ENCODE measurements at places on chromosomes 7 and 10.

- DNase-seq, result no peak
These were observed 25.8 kb upstream of the PIP4K2A start for GRCh38 chr10:22740180-22740579.

DNA sequence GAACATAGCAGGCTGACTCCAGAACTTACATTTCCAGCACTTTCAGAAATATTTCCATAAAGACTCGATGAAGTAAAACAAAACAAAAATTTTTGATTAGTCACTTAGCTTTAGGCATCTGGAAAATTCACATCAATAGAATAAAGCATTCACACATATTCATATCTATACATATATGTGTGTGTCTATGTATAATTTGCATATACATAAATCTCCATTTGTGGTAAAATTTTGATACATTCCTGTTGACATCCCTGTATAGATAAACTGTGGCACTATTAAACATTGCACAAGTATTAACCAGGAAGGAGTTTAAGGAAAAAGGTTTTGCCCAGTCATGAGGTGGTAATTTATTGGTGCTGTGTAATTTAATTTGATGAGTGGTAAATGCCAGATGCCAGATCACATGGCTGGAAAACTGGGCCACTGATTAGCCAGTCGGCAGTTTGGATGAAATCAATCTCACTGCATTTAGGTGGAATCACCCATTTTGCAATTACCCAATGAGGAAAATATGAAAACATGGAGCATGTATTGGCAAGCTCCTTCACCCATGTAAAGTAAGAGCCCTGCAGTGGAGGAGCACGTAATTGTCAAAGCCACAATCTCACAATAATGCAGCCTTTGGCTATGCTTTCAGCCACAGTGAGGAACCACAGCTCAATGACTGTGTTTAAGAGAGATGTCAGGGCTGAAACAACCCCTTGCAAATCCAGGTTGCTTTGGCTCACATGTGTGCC is 294.6 kb downstream of the RNLS start:
- DNase-seq, result no peak

DNA sequence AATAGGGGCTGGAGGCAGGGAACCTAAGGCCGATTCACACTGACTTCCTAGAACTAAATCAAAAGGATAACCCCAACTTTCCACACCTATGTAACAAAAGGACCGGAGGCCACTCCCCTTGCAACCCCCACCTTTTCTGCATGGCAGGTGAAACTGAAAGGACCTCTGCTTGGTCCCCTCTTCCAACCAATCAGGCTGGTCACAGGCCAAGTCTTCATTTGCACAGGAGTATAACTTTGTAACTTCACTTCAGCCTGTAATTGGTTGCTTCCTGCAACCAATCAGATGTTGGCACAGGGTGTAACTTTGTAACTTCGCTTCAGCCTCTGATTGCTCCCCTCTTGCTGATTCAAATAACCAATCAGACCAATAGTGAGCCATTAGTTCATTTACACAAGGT is 190.0 kb downstream of the FAM107B start:
- DNase-seq, result no peak

GRCh38 chr7:101817471-101818286 is at the start of gene CUX1:
Gene CUX1, plus strand, starts transcription at chr7:101817626. Its CDS starts 14 bp downstream, at chr7:101817640.
- DNase-seq, result peak; percentile 38

- DNase-seq, result no peak
These were observed 10.0 kb downstream of the SLC25A28 start for GRCh38 chr10:99610221-99610620.

- DNase-seq, result no peak
These were observed 6.8 kb upstream of the LRRC4 start for GRCh38 chr7:128037880-128038619.

- DNase-seq, result no peak
These were observed 47.1 kb downstream of the KLF6 start for GRCh38 chr10:3737864-3738263.

DNA sequence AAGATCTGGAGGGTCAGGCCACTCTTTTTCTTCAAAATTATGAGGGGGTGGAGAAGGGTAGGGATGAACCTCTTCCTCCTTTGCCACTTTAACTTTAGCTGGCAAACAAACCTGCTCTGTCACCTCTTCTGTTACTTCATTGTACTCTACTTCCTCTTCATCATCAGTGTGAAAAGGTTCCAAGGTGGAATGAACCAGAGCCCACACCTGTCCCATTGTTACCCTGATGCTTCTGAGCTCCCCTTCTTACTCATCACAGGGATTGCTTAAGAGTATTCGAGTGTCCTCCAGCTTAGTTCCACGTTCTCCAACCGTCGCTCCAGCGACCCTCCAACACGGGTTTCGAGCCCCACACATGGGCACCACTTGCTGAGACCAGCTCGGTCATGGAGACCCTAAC is 5.2 kb downstream of the MRPS24 start:
- DNase-seq, result no peak

DNA sequence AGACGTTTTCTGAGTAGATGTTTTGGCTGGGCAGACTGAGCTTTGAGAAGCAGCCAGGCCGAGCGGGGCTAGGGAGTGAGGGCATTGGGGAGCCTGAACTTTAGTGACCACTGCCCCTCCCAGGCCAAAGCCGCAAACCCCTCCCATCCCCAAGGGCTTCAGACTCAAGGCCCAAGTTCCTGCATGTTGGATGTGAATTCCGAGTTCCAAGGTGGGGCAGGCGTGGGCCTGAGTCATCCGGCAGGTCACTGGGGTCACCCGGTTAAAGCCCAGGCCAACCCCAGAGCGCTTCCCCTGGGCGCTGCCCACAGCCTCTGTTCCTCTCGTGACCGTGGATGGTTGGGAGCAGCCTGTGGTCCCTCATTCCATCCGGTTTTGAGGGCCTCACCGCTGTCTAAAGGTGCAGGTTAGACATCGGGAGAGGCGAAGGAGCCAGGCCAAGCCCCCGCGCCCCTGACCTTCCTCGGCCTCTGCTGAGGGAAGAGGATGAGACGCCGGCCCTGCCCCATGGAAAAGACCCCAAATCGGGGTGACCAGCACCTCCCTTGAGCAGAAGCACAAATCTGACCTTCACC is 6.9 kb upstream of the PDGFA start:
- no peak for DNase-seq

DNA sequence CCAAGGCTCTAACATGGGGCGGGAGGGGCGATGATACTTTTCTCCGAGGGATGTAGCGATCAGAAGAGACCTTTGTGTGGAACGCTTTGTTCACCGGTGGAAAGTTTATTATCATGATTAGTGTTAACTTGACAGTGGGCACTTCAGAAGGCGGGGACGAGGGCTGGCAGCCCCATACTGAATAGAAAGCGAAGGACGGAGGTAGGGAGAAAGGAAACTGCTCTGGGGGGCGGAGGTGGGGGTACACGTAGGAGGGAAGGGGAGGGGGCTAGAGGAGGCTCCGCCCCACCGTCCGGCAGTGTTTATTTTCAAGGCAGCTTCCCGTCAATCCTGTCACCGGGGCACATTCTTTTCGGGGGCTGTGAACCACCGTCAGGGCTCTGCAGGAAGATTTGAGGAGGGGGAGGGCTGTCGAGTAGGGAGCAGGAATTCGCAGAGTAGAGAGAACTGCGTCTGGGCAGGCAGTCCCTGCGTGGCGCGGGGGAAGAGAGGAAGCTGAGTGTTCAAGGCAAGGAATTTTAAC is 9.4 kb upstream of the NKX2-3 start:
- DNase-seq, result no peak

- peak; percentile 65 for DNase-seq
These were observed 26.4 kb downstream of the YAE1 start for GRCh38 chr7:39592586-39592985.

DNA sequence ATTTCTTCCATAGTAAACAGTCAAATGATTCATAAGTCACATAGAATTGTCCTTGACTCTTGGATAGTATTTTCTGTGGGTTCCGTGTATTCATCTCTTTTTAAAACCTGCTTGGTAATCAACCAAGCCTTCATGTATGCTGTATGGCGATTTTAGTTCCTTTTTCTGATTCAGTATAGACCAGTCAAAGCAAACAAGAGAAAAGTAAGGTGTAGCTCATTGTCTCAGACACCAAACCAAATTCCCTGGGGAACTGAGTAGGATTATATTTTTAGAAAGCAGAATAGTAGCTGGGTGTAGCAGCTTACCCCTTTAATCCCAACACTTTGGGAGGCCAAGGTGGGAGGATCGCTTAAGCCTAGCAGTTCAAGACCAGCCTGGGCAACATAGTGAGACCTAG is 240.5 kb downstream of the BBS9 start:
- DNase-seq, result no peak

DNA sequence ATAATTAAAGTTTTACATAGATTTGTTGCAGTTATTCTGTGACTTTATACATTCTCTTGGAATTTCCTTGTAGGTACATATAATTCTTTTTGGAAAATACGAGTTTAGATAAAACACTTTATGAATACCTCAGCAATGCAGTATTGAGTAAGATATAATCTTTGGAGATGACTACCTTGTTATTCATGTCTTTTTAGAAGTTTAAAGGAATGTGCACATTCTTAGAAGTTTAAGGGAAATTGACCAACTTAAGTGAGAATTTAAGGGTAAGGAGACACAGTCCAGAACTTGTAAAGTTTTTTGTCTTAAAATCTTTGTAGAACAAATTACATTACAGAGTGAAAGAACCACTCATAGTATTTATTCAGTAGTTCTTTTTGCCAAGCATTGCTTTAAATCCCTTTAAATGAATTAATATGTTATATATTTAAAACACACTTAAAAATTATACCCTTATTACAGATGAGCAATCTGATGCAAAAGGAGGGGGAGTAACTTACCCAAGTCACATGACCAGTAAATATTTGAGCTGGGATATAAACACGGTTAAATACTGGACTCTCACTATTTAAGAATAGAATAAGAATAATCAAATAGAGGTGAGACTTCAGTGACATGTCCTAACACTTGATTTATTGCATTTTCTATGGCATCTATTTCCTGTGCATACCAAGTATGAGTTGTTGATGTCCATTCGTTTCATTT is 139.5 kb upstream of the FERD3L start:
- no peak for DNase-seq

- no peak for DNase-seq
These were observed 26.5 kb downstream of the FAM204A start for GRCh38 chr10:118315629-118316028.

- DNase-seq, result no peak
These were observed 64.1 kb downstream of the AHR start for GRCh38 chr7:17362439-17363105.

DNA sequence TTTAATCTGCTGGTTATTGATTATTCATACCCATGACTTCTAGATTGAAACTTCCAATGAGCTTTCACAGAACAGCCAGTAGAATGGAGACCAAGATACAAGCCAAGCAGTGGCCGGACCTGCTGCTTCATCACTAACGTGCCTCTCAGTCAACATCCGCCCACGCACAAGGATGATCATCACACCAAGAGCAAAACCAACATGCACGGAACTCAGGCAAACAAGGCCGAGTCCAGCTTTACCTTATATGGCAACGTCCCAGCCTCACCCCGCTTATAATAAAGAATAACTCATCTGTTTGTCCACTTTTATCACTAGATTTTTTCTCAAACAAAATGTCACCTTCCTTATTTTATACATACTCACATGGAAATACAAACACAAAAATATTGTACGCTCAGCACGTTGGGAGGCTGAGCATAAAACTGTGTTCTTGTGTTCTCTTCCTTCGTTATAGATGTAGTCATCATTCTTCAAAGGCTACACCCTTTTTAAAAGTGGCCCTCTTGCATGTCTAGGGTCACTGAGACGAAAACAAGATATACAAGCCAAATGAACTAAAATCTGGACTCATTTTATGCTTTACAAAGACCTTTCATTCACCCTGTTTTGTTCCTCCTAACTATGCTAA is 122.7 kb downstream of the SFMBT2 start:
- DNase-seq, result no peak

DNA sequence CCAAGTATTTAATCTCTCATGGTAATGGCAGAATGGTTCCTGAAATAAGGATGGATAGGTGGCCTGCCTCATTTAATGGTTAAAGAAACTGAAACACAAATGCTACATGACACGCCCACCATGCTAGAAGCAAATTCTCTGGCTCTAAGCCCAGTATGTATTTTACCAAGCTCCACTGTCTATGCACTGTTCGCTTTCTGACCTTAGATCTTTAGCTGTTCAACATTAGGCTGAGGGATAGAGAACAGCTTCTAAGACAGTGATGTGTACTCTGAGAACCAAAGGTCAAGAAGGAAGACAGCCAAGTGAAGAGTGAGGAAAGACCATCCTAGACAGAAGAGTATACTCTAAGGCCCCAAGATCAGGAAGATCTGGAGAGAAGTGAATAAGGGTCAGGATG is 26.6 kb downstream of the FAM3C start:
- DNase-seq, result no peak

- DNase-seq, result no peak
These were observed 80.1 kb upstream of the EMX2 start for GRCh38 chr10:117462424-117462792.

GRCh38 chr10:80188713-80189112 is 16.6 kb downstream of the ANXA11 start:
- no peak for DNase-seq

DNA sequence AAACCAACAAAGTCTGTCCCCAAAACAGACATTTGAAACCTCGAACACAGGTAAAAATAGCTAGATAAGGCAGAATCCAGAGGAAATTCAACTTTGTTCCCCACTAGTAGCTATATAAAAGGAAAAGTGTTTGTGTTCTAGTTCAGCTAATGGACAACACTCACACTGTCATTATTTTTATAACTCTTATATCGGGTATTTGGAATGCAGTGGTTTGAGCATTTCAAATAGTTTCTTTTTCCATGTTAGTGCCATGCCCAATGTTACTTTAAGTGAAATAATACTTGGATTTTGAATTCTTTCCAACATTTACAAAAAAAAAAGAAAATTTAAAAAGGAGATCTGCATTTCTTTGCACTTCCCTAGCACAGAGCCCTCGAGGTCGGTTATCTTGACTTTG is 213.6 kb downstream of the DOCK4 start:
- no peak for DNase-seq

- DNase-seq, result no peak
These were observed 165.8 kb upstream of the ADCY1 start for GRCh38 chr7:45408409-45408737.

DNA sequence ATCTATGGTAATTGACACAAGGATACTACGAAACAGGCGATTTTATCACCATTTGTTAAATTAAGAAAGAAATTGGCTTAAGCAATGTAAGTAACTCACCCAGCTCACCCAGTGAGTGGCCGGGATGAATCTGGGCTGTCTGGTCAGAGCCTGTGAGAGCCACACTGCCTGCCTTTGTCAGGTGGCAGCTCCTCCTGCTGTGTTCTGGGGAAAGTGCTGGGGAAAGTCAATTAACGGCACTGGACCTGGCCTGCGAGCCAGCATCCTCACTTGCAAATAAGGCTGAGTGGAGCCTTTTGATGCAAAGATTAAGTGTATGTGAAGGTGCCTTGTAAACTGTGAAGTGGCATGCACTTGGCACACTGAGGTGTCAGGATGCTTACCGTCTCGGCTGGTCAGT is 13.4 kb upstream of the CXCL12 start:
- no peak for DNase-seq

Measured in inflammatory macrophage (primary cell).